ENCODE measurements at places on chromosomes 6 and 20.

- DNase-seq, result no peak
These were observed 24.7 kb downstream of the C20orf203 start for GRCh38 chr20:32648761-32649650.

- DNase-seq, result no peak
These were observed 57.7 kb upstream of the SMOC2 start for GRCh38 chr6:168383062-168383854.

DNA sequence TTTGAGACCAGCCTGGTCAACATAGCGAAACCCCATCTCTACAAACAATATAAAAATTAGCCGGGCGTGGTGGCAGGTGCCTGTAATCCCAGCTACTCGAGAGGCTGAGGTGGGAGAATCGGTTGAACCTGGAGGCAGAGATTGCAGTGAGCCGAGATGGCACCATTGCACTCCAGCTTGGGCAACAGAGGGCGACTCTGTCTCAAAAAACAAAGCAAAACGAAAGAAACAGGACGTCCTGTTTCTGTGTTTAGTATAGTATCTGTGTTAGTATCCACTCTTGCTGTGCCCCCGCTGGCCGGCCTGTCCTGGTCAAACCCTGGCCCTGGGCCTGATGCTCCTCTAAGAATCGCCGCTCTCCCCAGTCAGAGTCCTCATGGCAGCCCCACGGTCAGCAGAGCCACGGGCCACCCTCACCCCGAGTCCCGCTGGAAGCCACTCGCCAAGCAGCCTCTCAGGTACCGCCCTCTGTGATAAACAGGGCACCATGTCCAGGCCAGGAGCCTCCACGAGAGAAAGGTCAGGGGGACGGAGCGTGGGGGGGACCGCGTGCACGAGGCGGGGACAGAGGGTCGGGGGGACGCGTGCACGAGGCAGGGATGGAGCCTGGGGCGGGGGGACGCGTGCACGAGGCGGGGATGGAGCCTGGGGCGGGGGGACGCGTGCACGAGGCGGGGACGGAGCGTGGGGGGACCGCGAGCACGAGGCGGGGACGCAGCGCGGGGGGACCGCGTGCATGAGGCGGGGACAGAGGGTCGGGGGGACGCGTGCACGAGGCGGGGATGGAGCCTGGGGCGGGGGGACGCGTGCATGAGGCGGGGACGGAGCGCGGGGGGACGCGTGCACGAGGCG lies 384.5 kb downstream of the SMOC2 start:
- DNase-seq, result no peak

GRCh38 chr20:59811681-59812171 lies 121.7 kb downstream of the SYCP2 start:
- no peak for DNase-seq
